ENCODE measurements at places on chromosomes 6 and 20.

DNA sequence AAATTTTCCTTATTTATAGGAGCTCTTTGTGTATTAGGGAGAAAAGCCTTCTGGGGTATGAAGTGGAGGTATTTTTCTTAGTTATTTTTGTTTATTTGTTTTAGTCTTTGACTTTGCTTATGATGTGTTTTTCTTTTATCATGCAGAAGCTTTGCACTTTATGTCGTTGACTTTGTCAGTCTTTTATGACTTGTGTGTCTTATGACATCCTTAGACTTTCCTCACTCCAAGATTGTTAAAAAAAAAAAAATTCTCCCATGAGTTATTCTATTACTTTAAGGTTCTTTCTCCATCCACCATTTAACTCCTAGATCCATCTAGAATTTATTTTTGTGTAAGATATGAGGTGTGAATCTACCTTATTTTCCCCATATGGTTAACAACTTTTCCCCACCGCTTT lies 36.6 kb downstream of the BICRAL start:
- no peak for DNase-seq
- H3K4me3 ChIP-seq = no peak overlapping the region
- H3K27me3 ChIP-seq = no peaks in the 10 kb centered on the region
- no peak overlapping the region for H3K27ac ChIP-seq
- H3K36me3 ChIP-seq = peaks cover 12% of the 10 kb centered on the region

DNA sequence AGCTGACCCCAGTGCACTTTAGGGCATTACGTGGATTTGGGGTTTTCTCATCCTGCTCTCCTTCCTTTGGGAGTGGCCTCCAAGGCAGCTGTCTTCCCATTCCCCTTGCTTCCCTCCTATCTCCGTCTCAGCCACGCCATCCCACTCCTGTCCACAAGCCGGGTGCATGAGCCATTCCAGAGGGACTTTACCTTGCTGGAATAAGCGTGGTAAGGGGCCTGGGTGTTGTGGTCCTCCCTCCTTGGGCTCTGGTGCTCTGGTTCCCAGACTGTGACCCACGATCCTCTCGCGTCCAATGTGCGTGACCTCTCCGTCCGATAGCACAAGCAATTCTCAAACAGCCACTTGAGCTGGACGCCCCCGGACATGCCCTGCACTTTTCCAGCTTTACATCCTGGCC lies 60.6 kb upstream of the NKX2-2 start:
- peaks cover 4% of the 10 kb centered on the region for H3K4me1 ChIP-seq
- H3K27ac ChIP-seq = no peak overlapping the region
- H3K36me3 ChIP-seq = no peaks in the 10 kb centered on the region
- peaks cover 12% of the 10 kb centered on the region for H3K27me3 ChIP-seq

DNA sequence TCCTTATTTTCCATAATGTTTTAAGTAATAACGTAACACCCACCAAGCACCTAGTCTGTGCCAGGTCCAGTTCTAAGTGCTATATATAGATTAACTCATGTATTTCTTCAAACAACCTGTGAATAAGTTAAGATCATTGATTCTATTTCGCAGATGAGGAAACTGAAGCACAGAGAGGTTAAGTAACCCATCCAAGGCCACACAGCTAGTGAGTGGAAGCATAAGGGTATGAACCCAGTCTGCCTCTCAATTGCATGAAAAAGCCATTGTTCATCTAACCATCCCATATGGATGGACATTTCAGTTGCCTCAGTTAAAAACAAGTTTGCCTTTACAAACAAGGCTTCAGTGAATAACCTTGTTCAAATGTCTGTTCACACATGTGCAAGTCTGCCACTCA lies 20.8 kb downstream of the TGM6 start:
- no peaks in the 10 kb centered on the region for H3K36me3 ChIP-seq
- peaks cover 21% of the 10 kb centered on the region for H3K27me3 ChIP-seq
- H3K4me1 ChIP-seq = no peaks in the 10 kb centered on the region
- DNase-seq = no peak
- no peak overlapping the region for H3K4me3 ChIP-seq

DNA sequence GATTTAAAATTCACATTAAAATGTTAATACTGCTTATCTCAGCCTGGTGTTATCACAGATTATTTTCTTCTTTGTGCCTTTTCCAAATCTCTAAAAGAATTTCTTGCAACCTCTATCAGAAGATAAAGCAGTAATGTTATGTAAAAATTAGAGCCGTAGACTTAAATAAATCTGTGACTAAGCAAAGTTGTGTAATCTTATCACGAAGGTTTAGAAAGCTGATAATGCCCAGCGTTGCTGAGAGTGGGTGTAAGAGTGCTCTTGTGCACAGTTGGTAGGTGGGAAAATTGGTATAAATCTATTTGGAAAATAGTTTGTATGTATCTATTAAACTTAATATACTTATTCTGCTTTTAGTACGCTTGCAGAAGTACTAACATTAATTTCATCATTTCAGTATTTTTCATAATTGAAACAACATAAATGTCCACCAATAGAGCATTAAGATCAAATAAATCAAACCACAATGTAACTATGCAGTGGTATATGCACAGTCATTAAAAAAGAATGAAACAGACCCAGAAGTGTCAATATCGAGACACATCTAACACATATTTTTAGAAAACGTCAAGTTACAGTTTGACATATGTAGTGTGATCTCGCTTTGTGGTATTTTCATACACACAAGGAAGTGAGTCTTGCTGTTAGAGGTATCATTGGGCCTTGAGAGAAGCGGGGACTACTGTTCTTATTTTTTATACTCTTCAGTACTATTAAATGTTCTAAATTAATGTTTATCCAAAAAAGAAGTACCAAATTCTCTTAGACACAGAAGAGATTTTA lies 54.4 kb upstream of the PBOV1 start:
- no peak overlapping the region for H3K4me3 ChIP-seq
- H3K36me3 ChIP-seq = no peaks in the 10 kb centered on the region
- no peak overlapping the region for H3K27ac ChIP-seq
- H3K27me3 ChIP-seq = peaks cover 10% of the 10 kb centered on the region
- no peak for DNase-seq

DNA sequence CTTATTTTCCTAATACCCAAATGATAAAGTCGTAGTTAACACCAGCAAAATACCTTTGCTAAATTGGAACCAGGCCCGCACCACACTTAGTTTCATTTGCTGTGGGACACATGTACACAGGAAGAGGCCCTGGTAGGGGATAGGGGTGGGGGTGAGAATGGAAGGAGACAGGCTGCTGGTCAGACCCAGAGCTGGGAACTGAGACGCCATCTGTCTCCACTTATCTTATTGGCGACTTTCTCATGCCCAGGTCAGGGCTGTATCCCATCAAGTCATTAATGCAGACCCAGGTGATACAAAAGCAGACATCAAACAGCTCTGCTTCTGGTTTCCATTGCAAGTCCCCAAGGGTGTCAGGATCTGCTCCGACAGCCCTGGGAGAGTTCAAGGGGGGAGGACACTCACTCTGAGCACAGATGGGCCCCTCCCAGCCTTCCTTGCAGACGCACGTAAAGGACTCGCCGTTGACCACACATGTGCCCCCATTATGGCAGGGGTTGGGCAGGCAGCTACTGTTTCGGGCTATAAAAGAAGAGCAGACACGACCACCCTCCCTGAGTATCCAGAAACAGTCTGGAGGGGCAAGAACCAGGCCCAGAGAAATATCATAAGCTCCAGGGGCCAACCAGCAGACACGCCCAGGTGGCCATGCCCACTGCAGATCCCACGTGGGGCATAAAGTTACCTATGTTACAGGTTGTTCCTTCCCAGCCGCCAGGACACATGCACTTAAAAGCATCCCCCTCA lies 29.2 kb downstream of the JAG1 start:
- no peak for DNase-seq
- H3K4me3 ChIP-seq = no peak overlapping the region
- no peaks in the 10 kb centered on the region for H3K36me3 ChIP-seq
- H3K27ac ChIP-seq = no peak overlapping the region
- no peaks in the 10 kb centered on the region for H3K4me1 ChIP-seq
- H3K27me3 ChIP-seq = peaks cover 9% of the 10 kb centered on the region

DNA sequence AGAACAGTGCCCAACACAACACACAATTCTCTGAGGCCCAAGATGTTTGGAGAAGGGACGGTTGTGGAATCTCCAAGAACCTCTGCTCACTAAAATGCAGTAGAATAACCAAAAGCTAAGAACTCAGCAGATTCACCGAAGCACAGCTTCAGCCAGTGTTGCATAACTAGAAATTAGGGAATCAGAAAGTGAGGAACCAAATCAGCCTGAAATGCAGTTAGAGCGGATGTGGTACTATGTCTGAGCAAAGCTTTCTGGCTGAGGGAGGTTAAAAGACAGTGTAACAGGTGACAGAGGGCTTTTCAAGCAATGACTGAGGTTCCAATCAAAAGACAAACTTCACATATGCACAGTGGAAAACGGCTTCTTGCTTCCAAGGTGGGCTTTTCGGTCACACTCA lies 197.9 kb upstream of the KCNK16 start:
- no peaks in the 10 kb centered on the region for H3K36me3 ChIP-seq
- no peak overlapping the region for H3K4me3 ChIP-seq

GRCh38 chr6:167109651-167110050 lies 13.2 kb upstream of the CCR6 start:
- H3K36me3 ChIP-seq = no peaks in the 10 kb centered on the region
- no peaks in the 10 kb centered on the region for H3K27me3 ChIP-seq
- no peak overlapping the region for H3K27ac ChIP-seq
- H3K4me1 ChIP-seq = peaks cover 24% of the 10 kb centered on the region
- H3K4me3 ChIP-seq = no peak overlapping the region
- no peak for DNase-seq

DNA sequence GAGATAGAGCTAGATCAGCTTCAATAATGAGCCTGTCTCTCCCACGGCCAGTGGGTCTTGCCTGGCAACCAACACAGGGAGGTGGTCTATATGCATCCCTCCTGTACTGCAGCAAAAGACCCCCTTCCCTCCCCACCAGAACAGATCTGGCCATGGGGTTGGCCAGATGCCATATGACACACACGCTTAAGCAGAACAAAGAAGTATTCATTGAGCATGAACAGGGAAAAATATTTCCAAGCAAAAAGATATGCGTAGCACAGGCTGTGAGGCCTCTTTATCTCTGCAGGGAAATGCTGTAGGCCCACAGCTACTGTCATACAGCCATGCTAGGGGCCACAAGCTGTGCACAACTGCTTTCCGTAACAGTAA lies 73.4 kb upstream of the NRSN1 start:
- no peaks in the 10 kb centered on the region for H3K27me3 ChIP-seq
- DNase-seq = no peak
- no peaks in the 10 kb centered on the region for H3K4me1 ChIP-seq
- H3K4me3 ChIP-seq = no peak overlapping the region

DNA sequence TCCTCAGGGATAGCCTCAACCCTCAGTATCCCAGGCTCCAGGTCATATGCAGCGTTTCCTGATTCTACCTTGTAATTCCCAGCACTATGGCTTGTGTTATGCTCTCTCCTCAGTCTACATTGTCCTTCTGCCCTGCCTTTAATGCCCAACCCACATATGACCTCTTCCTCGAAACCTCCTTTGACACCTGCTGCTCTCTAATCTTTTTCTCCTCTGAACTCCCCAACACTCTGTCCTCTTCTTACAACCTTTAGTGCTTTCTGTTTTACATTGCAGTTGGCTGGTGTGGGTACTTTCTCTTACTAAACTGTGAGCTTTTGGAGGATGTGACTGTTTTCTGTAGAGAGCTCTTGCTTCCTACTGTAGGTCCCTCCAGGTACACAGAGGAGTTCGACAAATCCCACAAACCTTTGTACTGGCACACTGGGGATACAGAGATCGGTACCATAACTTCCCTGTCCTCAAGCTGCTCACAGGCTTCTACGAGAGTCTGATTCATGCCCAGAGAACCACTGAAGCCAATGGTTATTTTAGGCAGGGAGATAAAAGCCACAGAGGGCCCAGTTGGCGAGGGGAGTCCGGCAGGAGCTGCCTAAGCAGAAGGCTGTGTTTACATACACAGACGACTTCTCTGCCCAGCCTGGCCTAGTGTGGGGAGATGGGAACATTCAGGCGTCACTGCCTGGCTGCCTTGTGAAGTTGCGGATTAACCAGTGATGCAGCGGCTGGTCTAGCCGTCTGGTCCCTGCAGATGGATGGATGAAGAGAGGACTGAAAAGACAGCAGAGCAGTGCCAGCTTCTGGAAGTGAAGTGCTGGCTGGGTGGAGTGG lies 8.4 kb upstream of the EPB41L1 start:
- no peaks in the 10 kb centered on the region for H3K36me3 ChIP-seq
- no peak for DNase-seq
- no peak overlapping the region for H3K27ac ChIP-seq
- peaks cover 26% of the 10 kb centered on the region for H3K27me3 ChIP-seq
- H3K4me1 ChIP-seq = no peaks in the 10 kb centered on the region

- no peak for DNase-seq
- no peaks in the 10 kb centered on the region for H3K36me3 ChIP-seq
- no peak overlapping the region for H3K4me3 ChIP-seq
- H3K27me3 ChIP-seq = no peaks in the 10 kb centered on the region
Measured at GRCh38 chr6:35177596-35177995, 36.2 kb upstream of the SCUBE3 start.

- H3K4me1 ChIP-seq = peaks cover 59% of the 10 kb centered on the region
- DNase-seq = peak; percentile 22
- peaks cover 48% of the 10 kb centered on the region for H3K36me3 ChIP-seq
- no peak overlapping the region for H3K4me3 ChIP-seq
- peak overlapping the region; percentile 47 for H3K27ac ChIP-seq
- H3K27me3 ChIP-seq = no peaks in the 10 kb centered on the region
Measured at GRCh38 chr20:45368221-45368980, 5.4 kb downstream of the SYS1 start.

DNA sequence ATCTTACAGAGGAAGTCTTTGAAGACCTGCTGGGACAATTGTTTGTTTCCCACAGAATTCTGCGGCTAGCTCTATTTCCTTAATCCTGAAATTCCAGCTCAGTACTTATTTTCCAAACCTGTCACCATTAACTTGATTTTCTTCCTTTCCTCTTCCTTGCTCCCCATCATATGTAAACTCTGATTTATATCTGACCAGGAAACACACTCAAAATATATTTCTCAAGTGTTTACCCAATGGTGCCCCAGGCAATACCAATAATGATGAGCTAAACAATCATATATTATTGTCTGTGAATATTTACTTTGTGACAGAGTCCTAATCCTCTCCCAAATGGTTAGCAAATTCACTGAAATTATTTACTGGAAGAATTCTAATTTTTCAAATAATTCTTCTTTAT lies 597.3 kb downstream of the PKHD1 start:
- no peaks in the 10 kb centered on the region for H3K27me3 ChIP-seq
- no peak for DNase-seq
- no peak overlapping the region for H3K4me3 ChIP-seq
- H3K4me1 ChIP-seq = no peaks in the 10 kb centered on the region
- no peak overlapping the region for H3K27ac ChIP-seq

DNA sequence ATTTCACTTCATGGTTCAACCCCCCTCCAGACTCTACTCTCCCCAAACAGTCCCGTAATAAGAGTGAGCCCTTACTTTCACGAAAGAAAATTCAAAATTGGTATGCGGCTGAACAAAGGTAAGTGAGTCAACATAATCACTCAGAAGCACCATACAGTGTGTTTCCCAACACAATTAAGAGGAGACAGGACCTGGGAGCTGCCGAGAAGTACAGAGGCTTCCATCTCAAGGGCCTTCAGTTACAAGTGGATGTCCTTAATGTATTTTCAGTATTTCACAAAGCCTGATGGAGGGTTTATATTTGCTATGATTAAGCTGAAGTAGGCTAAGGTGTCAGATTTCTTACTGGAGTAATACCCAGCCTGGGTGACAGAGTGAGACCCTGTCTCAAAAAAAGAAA lies 51.1 kb downstream of the MYO6 start:
- DNase-seq = no peak
- H3K27ac ChIP-seq = no peak overlapping the region
- no peaks in the 10 kb centered on the region for H3K27me3 ChIP-seq

- DNase-seq = no peak
- H3K27me3 ChIP-seq = no peaks in the 10 kb centered on the region
Measured at GRCh38 chr20:16517946-16518783, 55.1 kb downstream of the KIF16B start.
